Stimulated activated naive CD4-positive, alpha-beta T cell (primary cell): ENCODE measurements at places on chromosomes 4 and X.
A peak's percentile ranks its signal among the peaks of the same experiment; 100 is the strongest.

GRCh38 chr4:121801715-121802075, 572 bp downstream of the EXOSC9 start:
- DNase-seq, result no peak

GRCh38 chr4:6206771-6207290, 6.5 kb upstream of the JAKMIP1 start:
- no peak for DNase-seq

GRCh38 chrX:26778320-26778888, 562.4 kb downstream of the MAGEB5 start:
- DNase-seq, result no peak

DNA sequence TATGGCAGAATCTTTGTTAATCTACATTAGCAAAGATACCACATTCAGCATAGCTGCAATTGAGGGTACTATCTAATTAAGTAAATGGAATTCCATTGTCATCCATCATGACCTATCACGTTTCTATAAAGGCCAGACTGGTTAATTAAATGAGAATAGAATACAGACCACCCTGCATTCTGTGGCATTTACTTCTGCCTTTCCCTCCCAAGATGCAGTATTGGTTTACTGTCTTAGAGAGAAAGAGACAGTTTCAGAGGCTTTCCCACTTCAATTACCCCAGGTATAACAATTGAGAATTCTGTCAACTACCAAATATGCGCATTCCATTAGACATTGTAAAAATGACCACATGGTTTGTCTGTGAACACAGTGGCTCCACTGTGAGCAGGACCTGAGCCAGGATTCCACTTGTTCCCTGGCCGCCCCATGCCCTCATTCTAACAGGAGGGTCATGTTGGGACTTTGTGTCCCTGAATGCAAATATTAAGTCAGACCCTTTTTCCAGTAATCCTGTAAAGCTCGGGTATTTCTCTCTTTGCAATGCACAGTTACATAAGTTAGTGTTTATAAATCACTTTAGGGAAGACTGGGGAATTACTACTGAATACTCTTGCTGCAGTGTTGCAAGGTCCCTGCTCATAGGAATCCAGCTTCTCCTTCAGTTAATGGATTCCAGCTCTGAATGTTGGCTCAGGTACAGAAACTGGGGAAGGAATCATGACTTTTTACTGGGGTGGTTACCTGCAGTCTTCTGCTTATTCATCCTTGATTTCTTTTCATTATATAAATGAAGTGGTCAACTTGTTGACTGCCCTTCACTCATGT, 261.0 kb downstream of the PDGFC start:
- DNase-seq, result no peak

DNA sequence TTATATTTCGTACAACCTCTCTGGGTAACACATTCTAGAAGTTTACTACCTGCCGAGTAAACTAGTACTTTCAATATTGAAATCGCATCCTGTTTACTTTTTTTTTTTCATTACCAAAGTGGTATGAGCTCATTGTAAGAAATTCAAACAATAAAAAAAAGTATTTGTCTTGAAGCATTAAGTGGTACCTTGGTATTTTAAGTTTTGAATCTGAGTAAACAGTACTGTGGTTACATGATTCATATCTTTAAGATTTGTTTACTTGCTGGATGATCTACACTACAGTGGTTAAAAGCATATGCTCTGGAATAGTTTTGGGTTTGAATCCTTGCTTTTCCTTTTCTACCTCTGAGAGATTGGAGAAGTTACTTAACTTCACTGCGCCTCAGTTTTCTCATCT, 3.8 kb upstream of the MMGT1 start:
- no peak for DNase-seq

DNA sequence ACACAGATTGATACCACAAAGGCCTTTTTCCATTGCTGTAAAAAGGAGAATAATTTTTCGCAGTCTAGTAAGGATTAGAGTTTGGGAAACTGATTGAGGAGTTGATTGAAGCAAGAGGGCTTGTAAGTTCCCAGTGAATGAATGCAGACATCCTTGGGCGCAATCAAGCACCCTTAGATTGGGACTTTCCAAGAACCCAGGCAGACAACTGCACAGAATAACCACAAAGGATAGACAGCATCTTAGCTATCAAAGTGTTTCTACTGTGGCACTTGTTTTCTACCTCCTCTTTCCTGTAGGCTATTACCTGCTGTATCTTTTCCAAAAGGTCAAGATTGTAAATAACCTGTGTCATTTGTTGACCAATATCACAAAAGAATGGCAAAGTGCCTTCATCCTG, 2.6 kb downstream of the COX18 start:
- peak; percentile 8 for DNase-seq

GRCh38 chrX:130347321-130347720, 7.6 kb downstream of the SLC25A14 start:
- no peak for DNase-seq

DNA sequence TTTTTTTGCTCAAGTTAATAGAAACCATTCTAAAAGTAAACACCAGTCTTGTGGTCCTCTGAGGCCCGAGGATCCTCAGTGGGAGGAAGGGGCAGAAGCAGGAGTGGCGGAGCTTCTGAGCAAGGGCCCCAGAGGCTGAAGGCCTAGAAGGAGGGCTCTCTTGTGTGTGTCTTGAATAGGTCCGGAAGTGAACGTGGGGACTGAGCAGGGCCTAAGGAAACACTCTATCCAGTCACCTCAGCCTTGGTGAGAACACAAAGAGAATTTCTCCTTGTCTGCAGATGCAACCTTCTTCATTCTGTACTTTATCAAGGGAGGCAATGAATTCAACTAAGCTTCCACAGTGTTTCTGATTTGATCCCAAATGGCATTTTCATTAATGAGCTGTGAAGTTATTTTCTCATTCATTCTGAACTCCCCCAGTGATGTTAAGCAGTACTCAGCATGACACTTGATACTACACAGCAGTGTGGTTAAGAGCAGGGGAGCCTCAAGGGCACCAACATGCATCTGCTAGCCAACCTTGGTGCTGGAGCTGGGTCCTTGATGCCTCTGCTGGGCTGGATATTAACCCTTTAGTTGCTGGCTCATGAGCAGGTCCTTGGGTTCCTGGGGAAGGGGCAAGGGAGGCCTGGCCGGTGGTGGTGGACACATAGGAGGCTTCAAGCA, 64.7 kb downstream of the RBM47 start:
- no peak for DNase-seq

DNA sequence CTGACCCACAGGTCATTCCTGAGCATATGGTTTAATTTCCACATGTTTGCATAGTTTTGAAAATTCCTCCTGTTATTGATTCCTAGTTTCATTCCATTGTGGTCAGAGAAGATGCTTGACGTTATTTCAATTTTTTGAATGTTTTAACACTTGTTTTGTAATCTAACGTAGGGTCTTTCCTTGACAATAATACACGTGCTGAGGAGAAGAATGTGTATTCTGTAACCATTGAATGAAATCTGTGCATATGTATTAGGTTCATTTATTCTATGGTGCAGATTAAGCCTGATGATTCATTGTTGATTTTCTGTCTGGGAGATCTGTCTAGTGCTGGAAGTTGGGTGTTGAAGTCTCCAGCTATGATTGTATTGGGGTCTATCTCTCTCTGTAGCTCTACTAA, 486.4 kb upstream of the RPS6KA3 start:
- DNase-seq, result no peak

GRCh38 chrX:53071604-53072417, 10.4 kb upstream of the TSPYL2 start:
- peak; percentile 61 for DNase-seq

GRCh38 chr4:91283726-91284230, 1020.0 kb upstream of the GRID2 start:
- no peak for DNase-seq

- no peak for DNase-seq
These were observed 1.2 kb downstream of the GPC3 start for GRCh38 chrX:133983974-133984845.

- DNase-seq, result peak; percentile 29
These were observed 777 bp upstream of the CASK start for GRCh38 chrX:41923978-41924683.

GRCh38 chrX:49878128-49878833, 1.0 kb upstream of the USP27X start:
- no peak for DNase-seq

DNA sequence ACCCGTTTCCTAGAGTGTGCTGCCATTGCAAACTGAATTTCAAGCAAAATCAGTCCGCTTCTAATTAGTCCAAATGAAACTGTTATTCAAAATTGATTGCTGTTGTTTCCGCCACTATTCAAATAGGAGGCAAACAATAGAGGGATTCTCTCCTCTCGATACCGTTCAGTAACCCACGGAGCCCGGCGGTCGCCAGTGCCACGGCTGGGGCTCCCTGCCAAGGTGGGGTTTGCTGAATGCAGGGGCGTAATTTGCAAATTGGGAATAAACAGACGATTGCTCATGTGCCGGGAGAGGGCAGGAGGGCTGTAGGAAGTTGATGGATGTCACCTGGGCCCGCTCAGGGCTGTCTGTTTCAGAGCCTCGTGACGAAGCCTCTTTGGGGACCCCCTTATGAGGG, 8.8 kb downstream of the ADRA2C start:
- DNase-seq, result no peak

DNA sequence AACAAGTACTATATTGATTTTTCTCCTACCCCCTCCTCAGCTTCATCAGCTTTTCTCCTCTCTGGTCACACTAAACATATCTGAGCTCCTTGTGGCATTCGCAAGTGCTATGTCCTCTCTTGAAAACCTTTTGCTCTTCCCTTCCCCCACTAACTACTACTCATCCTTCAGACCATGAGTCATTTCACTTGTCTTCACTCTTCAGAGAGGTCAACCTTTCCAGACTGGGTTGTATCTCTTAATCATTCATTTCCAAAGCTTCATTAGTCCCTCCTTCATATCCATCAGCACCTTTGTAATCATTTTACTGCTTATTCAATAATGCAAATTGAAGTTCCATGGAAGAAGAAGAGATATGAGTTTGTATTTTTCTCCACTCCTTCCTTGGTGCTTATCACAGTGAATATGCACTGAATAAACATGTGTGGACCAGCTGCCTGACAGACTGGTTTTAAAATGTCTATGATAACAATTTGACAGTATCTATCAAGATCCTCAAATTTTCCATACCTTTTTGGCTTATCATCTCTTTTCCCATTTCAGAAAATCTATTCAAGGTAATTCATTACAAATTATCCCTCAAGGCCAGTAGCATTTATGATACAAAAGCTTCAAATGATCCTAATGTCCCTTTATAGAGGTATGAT, 28.4 kb downstream of the DDX60L start:
- no peak for DNase-seq

DNA sequence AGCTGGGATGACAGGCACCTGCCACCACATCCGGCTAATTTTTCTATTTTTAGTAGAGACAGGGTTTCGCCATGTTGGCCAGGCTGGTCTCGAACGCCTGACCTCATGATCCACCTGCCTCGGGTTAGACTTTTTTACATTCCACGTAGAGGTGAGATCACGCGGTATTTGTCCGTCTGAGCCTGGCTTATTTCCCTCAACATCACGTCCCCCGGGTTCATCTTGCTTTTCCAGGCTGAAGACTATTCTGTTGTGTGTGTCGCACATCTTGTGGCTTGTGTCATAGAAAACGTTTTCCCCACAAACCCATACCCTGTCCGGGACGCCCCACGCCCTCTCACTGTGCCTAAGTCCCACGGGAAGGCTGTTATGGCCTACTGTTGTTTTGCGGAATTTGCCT, 185.3 kb downstream of the CRLF2 start:
- DNase-seq, result no peak

DNA sequence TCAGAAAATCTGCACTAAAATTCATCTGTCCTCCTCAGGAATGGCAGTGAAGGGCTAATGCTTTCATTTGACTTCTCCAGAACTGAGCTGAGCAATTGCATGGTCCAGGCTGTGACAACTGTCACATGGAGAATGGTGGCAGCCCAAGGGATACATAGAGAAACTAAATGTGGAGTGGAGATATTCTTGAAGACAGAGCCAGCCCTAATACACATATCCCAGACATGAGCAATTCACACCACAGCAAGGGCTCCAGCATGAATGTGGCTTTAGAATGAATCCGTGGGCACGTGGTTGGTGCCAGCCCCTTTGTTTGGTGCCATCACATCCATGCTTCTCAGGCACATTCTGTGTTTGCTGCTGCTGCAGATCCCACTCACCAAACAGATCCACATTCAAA, 121.6 kb upstream of the MXRA5 start:
- no peak for DNase-seq

GRCh38 chrX:16671005-16671404, 21.0 kb downstream of the S100G start:
- DNase-seq, result peak; percentile 0

DNA sequence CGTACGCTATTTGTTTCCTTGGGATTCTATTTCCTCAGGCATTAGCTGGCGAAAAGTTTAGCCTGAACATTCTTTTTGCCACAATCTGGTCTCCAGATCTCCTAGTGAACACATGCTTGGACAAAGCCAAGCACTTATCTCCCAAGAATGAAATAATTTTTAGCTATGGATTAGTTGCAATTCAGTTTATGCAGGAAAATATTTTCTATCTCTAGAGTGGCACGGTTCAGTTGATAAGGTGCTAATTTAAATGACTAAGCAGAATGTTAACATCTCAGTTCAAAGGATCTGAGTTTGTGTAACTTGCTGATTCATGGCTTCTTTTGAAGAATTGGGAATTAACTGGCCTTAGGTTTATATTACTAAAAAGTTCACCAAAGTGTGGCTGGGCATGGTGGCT, 58.1 kb upstream of the JADE1 start:
- DNase-seq, result no peak

GRCh38 chrX:40871385-40872082, 136.2 kb upstream of the MED14 start:
- no peak for DNase-seq

DNA sequence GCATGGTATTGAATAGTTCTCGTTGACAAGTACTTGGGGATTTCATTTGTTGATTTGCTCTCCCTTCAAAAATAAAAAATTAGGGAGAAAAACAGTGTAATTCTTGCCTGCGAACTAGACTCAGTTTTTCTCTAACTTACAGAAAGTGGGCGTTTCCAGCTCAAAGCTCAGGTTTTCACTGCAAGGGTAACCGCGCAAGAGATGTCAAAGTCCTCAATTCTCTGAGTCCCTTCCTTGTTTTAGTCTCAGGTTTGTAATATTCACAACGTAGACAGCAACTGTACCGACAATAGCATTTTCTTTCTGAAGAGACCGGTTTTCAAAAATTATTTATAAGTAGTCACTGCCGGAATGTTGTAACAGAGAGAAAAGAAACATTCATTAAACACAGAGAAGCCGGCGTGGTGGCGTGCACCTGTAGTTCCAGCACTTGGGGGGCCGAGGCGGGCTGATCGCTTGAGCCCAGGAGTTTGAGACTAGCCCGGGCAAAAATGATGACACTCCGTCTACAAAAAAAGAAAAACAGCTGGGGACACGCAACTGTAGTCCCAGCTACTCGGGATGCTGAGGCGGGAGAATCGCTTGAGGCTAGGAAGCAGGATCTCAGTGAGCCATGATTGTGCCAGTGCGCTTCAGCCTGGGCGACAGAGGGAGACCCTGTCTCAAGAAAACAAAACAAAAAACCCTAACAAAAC, 774 bp downstream of the ZCCHC4 start:
- DNase-seq, result no peak

DNA sequence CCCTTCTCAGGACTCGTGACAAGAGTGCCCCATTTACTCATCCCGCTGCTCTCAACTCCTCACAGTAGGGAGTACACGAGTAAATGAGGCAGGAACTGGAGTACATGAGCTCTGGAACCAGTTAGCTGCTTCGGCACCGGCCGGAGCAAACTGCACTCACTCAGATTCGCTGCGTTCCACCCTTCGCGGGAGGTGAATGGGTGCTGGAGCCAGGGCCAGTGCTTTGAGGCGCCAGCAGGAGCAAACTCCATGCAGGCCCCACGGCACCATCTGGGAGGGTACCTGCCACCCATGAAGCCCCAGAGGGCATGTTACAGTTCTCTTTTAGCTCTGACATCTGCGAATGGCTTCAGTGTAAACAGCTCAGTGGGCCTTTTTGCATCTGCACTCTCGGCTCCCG, 315.5 kb upstream of the GK2 start:
- no peak for DNase-seq
